A549 treated with DMSO at 1 μM for 4 hours (cell line): ENCODE measurements at places on chromosomes 5 and 9. TPM values are rescaled to one million over a fixed set of nuclear protein-coding genes. Genes with fewer than 3 reads are reported as not detected.

PPIC gene
- total RNA-seq: 13.1 to 16.4 TPM (median 15.6 TPM) in 5 replicates

CAST gene
- 148 to 207 TPM (median 183 TPM) in 5 replicates for total RNA-seq

SLC6A18 gene
- total RNA-seq: not detected in 5 replicates

MATR3 gene
- 166 to 234 TPM (median 206 TPM) in 5 replicates for total RNA-seq

SOHLH1 gene
- not detected in 5 replicates for total RNA-seq

HNRNPH1 gene
- total RNA-seq: 496 to 567 TPM (median 529 TPM) in 5 replicates

FGD3 gene
- 0.11 to 0.41 TPM (median 0.23 TPM) in 5 replicates for total RNA-seq

PFN3 gene
- not detected in 5 replicates for total RNA-seq

SLC6A3 gene
- 0.09 to 0.25 TPM (median 0.10 TPM) in 5 replicates for total RNA-seq

NME5 gene
- not detected in 5 replicates for total RNA-seq

OR1Q1 gene
- not detected in 5 replicates for total RNA-seq

SMIM32 gene
- not detected in 5 replicates for total RNA-seq

IL9 gene
- not detected in 5 replicates for total RNA-seq

SPINK6 gene
- 0.32 to 0.76 TPM (median 0.48 TPM) in 5 replicates for total RNA-seq

FOXD4 gene
- total RNA-seq: 0.27 to 0.58 TPM (median 0.47 TPM) in 5 replicates

FOXD4L3 gene
- 0.08 to 0.18 TPM (median 0.08 TPM) in 3 of 5 replicates, not detected in the others for total RNA-seq

PLEKHG4B gene
- 0.56 to 1.1 TPM (median 0.88 TPM) in 5 replicates for total RNA-seq

ISL1 gene
- total RNA-seq: not detected in 5 replicates

PCDHB7 gene
- not detected in 5 replicates for total RNA-seq

MEGF10 gene
- total RNA-seq: not detected in 5 replicates

OR1J2 gene
- 0.10 TPM in 1 of 5 replicates, not detected in the others for total RNA-seq

SERINC5 gene
- total RNA-seq: 6.6 to 9.6 TPM (median 9.0 TPM) in 5 replicates

FAM53C gene
- 22.4 to 24.1 TPM (median 23.7 TPM) in 5 replicates for total RNA-seq

CACNA1B gene
- total RNA-seq: 0.02 to 0.07 TPM (median 0.04 TPM) in 5 replicates

PPP1R26 gene
- total RNA-seq: 15.0 to 20.1 TPM (median 19.0 TPM) in 5 replicates

PALM2AKAP2 gene
- total RNA-seq: 0.36 to 0.99 TPM (median 0.55 TPM) in 5 replicates

GABRA6 gene
- not detected in 5 replicates for total RNA-seq

TAF7 gene
- total RNA-seq: 67.8 to 84.2 TPM (median 73.3 TPM) in 5 replicates

ZFR gene
- total RNA-seq: 60.4 to 70.1 TPM (median 67.3 TPM) in 5 replicates

VCAN gene
- total RNA-seq: 14.1 to 20.8 TPM (median 16.9 TPM) in 5 replicates

ANKRD20A1 gene
- total RNA-seq: 0.67 to 1.2 TPM (median 1.0 TPM) in 5 replicates

PNPLA7 gene
- 0.63 to 1.2 TPM (median 0.83 TPM) in 5 replicates for total RNA-seq

DAP gene
- total RNA-seq: 55.9 to 65.4 TPM (median 62.3 TPM) in 5 replicates

RASGRF2 gene
- total RNA-seq: 2.4 to 2.9 TPM (median 2.6 TPM) in 5 replicates

GRM6 gene
- not detected in 5 replicates for total RNA-seq
